Activated CD4-positive, alpha-beta T cell treated with anti-CD3 and anti-CD28 coated beads, Interleukin-2, amount 10 ng/mL, durations not matched to agents 7 days and 5 days (primary cell): ENCODE measurements at places on chromosomes 5 and 9. TPM values are rescaled to one million over a fixed set of nuclear protein-coding genes. Genes with fewer than 3 reads are reported as not detected.

Gene EFNA5
- total RNA-seq: not detected

Gene HDHD3
- total RNA-seq: 20.2 TPM

Gene BNC2
- total RNA-seq: not detected

Gene TIMD4
- total RNA-seq: 0.92 TPM

Gene TCERG1
- total RNA-seq: 85.2 TPM
